Neural progenitor cell (in vitro differentiated cells): ENCODE measurements at places on chromosomes 7 and 10.

DNA sequence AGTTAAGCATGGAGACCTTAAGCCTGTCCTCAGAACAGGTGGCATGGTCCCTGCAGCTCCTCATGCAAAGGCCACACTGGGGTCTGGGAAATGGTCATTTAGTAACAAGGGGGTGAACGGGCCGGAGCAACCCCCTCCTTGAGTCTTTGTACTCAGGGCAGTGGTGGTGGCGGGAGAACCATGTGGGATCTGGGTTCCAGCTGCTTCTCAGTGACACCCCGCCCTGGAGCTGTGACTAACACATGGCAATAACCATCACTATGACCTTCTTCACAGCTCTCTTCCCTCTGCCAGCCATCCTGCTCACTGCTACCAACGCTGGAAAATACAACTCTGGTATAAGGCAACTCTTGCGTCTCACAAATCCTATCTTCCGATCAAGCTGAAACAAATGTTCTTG, 203.4 kb upstream of the FRMD4A start:
- DNase-seq = no peak

- no peak for DNase-seq
These were observed 74.7 kb downstream of the CXCL12 start for GRCh38 chr10:44309939-44310761.

DNA sequence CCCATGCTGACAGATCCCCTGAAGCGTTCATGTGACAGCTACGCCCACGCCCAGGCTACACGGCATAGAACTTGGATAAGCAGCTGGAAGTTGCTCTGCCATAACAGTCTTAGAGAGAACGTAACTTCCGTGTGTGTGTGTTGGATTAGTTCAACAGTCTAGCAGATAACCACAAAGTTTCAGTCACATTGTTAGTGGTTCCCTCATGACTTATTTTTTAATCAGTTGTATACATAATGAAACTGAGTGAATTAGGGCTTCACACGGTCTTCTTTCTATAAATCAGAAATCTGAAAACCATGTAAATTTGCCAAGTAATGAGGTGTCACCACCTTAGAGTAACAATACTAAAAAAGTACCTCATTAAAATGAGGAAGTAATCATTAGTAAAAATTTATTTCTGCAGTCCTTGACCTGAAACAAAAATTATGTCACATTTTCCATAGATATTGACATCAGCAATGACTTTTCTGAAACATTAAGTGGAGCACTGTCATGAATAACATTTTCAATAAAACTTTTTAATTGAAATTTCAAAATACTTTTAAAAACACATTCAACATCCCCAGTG, 21.7 kb upstream of the MACC1 start:
- DNase-seq = no peak

DNA sequence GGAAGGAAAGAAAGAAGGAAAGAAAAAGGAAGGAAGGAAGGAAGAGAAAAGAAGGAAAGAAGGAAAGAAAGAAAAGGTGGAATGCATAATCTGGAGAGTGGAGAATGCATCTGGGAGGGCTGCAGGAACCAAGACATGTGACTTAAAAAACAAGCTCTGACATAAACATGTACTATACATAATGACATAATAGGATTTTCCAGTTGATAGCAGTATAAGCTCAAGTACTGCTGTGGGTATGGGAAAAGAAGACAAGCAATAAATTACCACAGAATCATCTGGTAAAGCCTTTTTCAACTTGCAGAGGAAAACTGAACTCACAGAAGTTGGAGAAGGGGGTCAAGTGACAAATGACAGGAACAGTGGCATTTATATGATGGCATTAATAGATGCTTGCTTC, 345.9 kb downstream of the PLXDC2 start:
- DNase-seq = no peak

DNA sequence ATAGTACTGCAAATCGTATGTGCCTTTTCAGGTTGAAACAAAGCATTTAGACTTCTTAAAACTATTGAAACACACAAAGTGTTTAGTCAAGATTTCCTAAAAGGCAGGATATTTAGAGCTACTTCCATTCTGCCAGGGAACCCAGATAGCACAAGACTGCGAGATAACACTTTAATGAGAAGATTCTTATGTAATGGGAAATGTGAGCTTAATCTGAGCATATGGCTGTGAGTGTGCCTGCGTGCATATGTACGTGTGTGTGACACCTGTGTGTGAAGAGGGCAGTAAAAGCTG, 14.3 kb upstream of the JCAD start:
- DNase-seq = no peak

DNA sequence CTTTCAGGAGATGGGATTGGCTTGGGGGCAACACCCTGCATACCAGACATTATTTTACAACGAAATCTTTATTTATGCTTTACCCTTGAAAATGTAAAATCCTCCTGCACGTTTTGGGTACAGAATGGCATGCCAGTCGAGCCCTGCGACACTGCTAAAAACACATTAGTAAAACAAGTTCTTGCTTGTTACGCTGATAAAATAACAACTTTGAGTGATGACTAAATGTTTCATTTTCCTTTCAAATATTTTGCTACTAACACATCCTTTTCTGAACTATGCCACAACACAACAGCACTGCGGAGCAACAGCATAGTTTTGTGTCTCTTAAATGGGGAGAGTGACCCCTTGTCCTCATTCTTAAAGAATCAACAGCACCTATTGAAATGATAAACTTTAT, 76.0 kb upstream of the SEMA3D start:
- DNase-seq = no peak

- peak; percentile 10 for DNase-seq
These were observed 328.1 kb upstream of the STEAP1 start for GRCh38 chr7:89826121-89826520.

DNA sequence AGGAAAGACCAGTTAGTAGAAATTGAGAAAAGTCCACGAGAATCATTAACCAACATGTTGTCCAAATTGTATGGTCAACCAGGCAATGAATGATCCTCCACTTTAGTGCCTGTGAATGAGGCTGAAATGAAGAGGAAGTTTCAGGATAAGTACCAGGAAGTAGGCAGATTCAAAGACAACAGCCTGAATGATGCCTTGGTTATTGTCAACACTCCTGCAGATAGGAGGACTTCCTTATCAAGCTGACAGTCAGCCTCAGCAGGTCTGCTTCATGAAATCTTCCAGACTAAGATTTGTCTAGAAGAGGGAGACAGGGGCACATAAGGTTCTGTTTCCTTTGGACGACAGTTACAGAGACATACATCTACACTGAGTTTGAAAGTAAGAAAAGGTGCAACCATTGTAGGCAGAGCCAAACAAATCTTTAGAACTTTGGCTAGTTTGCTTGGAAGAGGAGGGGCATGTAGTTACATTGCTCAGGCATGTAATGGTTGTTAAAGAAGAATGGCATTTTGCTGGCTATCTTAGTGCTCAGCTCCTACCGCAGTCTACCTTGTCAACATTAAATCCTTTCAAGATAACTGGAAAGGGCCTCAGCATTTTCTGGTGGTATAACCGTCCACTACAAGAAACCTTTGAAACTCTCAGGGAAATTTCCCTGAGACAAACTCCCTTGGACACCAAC, 81.4 kb downstream of the ABI1 start:
- no peak for DNase-seq

DNA sequence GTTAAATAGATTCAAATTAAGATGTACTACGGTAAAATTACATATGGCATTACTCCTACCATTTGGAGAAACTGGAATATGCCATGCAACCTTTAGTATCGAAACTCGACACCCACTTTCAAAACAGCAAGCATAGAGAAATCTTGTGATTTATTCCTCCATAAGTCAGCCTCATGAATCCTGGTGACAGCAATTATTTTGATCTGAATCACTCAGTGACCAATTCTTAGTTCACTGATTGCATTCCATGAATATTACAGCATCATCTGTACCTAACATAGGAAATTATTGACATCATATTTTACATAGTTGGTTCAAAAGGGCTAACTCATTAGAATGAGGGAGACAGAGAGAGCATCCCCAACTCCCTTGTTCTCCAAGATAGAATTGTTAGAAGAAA, 89.6 kb downstream of the CACNB2 start:
- DNase-seq = no peak

DNA sequence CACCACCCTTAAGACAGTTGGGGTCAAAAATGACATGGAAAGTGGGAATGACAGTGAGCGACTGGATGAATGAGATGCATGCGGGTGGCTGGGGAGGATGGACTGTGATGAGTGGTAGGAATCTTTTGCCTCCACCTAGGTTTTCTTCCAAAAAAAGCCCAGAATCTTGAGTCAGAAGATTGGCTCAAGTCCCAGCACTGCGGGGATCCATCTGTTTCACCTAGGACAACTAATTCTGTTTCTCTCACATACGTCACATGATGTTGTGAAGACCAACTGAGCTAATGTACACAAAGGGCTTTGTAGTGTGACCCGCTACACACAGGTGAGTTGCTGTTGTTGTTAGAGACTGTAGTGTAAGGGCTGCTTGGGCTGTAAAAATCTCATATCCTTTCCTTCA, 58.5 kb upstream of the SLC35B4 start:
- no peak for DNase-seq

GRCh38 chr10:121823993-121824463, 103.8 kb downstream of the ATE1 start:
- DNase-seq = peak; percentile 43

DNA sequence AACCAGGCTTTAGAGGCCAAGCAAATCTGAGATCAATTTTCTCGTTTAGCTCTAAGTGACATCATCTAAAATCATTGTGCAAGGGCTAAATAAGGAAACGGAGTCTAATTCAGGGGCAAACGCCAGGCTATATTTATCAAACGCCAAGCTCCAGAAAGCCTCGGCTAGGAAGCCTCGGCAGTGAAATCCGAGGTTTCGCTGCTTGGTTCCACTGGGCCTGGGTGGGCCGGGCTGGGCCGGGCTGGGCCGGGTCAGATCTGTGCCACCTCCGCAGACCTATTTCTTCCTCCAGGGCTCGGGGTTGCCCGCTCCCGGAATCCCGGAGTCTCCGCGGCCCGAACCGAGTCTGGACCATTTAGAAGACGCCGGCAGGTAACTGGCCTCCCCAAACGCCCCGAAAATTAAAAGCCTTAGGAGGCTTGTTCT, 459 bp upstream of the FEZF1 start:
- peak; percentile 60 for DNase-seq

- DNase-seq = no peak
These were observed 775 bp downstream of the STARD3NL start for GRCh38 chr7:38178695-38179344.

- DNase-seq = no peak
These were observed 104.7 kb upstream of the RAB11FIP2 start for GRCh38 chr10:118151461-118151860.

- DNase-seq = no peak
These were observed 417 bp upstream of the HIF1AN start for GRCh38 chr10:100535338-100535714.

GRCh38 chr10:66958466-66958865, 32.6 kb downstream of the LRRTM3 start:
- DNase-seq = no peak

- no peak for DNase-seq
These were observed 70.3 kb downstream of the WDR37 start for GRCh38 chr10:1126461-1126860.

GRCh38 chr10:43857206-43857930, 208.7 kb upstream of the ZNF32 start:
- DNase-seq = no peak

- DNase-seq = no peak
These were observed 37.3 kb downstream of the TET1 start for GRCh38 chr10:68597407-68597806.

GRCh38 chr7:573269-573932, 53.8 kb upstream of the PDGFA start:
- DNase-seq = no peak

GRCh38 chr7:127776776-127777386, 124.9 kb downstream of the SND1 start:
- no peak for DNase-seq

DNA sequence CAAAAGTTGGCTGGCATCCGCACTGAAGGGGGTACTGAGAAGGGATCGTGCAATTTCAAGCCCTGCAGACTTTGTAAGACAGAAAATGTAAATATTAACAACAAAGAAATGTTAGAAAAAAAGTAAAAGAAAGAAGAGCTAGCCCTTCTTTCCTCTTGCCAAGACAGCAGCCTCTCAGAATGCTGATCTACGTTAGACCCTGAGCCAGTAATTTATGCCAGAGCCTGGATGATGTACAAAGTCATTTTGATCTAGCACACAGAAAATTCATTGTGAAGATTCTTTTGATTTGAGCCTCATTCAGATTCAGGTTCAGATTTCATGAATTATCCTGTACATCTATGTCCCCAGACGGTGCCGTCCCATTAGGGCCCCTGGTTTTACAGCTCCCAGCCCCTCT, 105.2 kb downstream of the PRKCQ start:
- no peak for DNase-seq

DNA sequence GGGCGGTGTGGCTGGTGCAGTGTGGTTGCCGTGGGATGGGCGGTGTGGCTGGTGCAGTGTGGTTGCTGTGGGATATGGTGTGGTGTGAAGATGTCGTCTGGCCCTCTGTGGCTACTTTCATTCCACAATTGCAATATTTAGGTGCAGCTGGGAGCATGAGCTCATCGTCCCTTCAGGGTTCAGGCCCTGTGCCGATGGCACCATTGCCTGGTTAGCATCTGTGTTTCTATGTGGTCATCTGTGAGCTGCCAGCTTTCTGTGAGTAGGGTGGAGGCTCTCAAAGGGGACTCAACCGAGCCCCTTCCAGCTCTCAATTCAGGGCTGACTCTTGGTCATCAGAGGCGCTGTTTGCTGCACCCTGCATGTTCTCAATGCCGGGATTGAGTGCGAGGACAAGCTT, 3.6 kb downstream of the ADGRA1 start:
- no peak for DNase-seq

GRCh38 chr7:135168489-135169140, 1.9 kb downstream of the CYREN start:
- no peak for DNase-seq

DNA sequence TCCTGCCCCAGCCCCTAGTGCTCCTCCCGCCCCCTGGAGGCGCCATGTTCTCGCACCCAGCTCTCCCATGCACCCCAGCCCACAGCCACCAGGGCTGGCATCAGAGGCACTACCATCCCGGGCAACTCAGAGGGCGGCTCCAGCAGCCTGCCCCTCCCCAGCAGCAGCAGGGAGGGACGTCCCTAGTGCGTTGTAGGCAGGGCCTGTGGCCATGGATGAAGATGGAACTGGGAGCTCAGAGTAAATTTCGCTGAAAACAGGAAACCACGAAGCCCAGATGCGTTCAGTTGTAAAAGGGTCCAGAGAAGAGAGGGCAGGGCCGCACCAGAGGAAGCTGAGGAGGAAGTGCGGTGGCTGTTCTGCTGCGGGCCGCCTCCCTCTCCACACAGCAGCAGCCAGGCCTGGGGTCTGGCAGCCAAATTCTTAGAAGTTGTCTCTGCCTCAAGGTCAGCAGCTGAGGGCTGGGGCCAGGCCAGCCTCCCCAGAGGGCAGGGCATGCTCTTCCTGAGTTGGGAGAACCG, 24.6 kb downstream of the VSIR start:
- no peak for DNase-seq

- DNase-seq = no peak
These were observed 207.1 kb upstream of the HDAC9 start for GRCh38 chr7:18288322-18289037.

- no peak for DNase-seq
These were observed 698.1 kb upstream of the NRP1 start for GRCh38 chr10:34032564-34032963.

GRCh38 chr10:72344932-72345331, 9.8 kb downstream of the DNAJB12 start:
- DNase-seq = no peak
